ENCODE measurements at places on chromosomes 13 and 19.

- no peak for DNase-seq
These were observed 40.1 kb downstream of the ZC3H13 start for GRCh38 chr13:46012404-46012803.

GRCh38 chr19:13906910-13907309 is 909 bp downstream of the CC2D1A start:
- DNase-seq = no peak

DNA sequence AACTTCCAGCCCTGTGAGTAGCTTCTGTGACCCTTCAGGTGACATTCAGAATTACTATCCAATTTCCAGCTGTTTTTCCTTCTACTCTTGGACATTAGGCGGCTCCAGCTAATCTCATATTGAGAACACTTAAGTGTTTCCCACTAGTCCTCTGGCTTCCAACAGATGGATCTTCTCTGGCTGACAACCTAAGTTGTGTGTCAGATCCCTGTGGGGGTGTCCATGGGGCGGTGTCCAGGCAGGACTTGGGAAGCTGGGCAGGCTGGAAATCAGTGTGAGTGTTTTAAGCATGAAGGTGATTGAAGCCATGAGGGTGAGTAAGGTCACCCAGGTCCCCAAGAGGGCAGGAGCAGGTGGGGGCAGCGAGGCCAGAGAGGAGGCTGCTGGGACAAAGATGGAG is 10.1 kb downstream of the CNOT3 start:
- DNase-seq = no peak

DNA sequence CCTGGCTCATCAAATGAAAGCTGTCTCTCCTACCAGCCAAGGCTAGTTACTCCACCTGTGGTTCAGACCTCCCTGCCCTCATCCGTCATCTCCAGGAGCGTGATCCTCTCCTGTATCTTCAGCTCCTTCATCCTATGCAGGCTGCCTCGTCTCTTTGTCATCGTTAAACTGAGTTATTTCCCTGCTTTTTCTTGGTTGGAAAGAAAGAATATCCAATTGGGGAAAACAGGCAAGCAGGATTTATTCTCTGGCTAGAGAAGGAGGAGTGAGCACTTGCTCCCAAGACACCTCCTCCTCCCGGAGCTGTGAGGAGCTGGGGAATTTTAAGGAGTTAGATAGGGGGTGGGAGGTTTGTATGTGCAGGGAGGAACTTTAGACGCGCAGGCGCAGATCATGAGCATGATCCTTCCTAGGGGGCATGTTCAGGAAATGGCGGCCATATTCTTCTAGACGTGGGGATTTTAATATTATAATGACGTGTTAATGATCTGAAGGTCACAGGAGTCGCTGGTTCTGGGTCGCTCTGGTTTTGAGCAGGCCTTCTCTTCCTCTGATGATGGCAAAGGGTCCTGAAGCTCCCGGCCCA is 156.4 kb upstream of the KL start:
- no peak for DNase-seq

- no peak for DNase-seq
These were observed 12.6 kb downstream of the ZNF888 start for GRCh38 chr19:52910648-52911047.

DNA sequence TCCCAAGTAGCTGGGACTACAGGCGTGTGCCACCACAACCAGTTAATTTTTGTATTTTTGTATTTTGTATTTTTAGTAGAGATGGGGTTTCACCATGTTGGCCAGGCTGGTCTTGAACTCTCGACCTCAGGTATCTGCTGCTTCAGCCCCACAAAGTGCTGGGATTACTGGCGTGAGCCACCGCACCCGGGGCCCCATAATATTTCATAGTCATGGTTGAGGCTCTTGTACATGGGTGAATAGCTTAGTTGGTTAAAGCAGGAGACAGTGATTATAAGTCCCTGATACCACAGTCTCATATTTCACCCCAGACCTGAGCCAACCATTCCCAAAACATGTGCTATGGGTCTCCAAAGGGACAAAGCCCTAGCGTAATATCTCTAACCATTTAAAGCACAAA is 26.1 kb downstream of the MBNL2 start:
- DNase-seq = no peak

DNA sequence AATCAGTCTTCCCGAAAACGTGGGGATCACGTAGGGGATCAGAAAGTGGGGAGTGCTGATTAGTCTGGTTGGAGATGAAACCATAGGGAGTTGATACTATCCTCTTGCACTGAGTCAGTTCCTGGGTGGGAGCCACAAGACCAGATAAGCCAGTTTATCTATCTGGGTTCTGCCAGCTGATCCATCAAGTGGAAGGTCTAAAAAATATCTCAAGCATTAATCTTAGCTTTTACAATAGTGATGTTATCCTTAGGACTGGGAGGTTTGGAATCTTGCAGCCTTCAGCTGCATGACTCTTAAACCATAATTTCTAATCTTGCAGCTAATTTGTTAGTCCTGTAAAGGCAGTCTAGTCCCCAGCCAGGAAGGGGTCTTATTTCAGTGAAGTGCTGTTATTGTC is 2474.2 kb downstream of the PCDH9 start:
- no peak for DNase-seq

DNA sequence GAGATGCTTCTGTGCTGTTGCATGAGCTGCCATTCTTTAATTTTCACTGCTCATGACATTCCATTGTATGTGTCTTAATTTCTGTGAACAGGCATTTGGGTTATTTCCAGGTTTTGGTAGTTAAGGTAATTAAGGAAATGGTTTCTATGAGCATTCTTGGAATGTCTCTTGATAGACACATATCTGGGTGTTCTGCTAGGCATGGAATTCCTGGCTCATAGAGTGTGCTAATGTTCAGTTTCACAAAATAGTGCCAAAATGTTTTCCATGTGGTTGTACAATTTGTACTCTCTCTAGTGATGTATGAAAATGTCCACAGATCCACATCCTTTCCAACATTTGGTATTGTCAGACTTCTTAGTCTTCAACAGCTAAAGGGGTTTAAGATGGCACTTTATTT is 680.9 kb upstream of the SGCG start:
- DNase-seq = no peak

GRCh38 chr13:40102854-40103253 is 447.4 kb downstream of the COG6 start:
- peak; percentile 18 for DNase-seq

DNA sequence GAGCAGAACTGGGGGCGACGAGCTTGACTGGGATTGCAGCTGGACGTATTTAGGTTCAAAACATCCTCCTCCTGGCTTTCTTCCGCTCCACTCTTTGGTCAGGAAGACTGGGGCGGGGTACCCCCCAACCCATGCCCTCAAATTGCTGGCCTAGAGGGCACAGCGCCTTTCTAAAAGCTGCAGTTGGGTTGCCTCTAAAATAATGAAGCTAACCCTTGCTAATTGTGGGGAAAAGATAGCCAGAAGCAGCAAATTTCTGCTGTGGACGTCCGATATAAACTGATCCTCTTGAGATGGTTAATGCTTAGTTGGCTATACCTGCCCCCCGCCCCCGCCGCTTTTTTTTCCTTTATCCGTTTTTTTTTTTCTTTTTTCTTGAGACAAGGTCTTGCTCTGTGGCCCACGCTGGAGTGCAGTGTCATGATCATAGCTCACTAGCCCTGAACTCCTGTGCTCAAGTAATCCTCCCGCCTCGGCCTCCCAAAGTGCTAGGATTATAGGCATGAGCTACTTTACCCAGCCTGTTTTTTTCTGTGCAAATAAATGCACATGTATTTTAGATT is 754 bp upstream of the CHERP start:
- DNase-seq = no peak

DNA sequence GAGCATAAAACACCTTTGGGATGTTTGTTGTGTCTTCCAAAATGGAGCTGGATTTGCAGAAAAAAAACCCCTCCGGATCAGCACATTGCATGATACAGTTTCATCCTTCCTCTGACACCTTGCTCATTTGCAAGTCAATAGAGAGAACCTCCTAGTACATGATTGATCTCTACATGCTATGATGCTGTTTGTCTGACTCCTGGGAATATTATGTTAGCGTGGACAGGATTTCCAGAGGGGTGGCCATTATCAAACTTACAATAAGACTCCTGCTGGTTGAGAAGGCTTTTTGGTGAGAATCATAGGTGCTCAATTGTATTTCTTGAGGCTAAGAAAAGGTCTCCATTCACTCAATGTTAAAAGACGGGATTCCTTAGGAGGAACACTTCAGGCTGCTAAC is 75.9 kb upstream of the SCEL start:
- no peak for DNase-seq

DNA sequence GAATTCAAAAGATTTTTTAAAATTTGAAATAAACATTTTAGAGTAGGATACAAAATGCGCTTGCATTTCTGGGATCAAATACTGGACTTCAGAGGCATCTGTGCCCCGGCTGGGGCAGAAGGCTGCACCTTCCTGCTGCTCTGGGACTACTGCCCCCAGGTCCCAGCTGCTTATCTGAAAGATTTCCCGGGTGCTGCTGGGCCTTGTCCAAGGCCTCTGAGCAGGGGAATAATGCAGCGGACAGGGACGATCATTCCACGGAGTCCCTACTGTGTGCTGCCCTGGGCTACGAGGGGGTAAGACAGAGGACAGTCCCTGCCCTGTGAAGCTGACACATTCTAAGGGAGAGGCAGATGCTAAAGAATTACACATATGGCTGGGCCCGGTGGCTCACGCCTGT is 33.1 kb upstream of the NCCRP1 start:
- DNase-seq = no peak

- no peak for DNase-seq
These were observed 2.4 kb upstream of the TGFBR3L start for GRCh38 chr19:7912144-7912696.

DNA sequence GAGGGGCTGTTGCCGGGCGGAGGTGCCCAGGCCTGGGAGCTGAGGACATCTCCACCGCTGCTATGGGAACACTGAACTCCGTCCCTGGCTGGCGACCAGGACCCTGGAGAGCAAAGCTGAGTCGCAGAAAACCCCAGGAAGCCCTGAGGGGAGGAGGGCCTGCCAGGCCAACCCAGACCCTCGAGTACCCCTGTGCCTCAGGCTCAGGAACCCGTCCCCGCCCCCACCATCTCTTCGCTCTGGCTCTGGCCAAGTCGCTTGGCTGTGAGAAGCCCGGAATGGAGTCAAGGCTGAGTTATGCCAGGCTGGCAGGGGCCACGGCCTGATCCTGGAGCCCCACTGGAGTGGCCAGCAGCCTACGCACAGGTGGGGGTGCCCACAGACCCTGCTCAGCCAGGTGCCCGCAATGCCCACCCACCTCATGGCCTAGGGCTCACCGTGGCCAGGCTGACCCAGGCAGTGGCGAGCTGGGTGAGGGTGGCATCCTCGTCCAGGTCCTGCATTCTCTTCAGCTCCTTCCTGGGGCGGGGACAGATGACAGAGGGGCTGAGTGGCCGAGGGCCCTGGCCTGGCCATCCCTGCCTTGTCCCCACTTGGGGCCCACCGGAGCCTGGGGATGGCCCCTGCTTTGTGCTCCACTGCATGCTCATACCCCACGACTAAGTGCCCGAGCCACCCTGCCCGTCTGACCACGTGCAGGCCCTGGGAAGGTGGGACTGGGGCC is 8.5 kb upstream of the CERS1 start:
- no peak for DNase-seq

GRCh38 chr19:17721821-17722220 is 2.5 kb downstream of the MAP1S start:
- no peak for DNase-seq

GRCh38 chr19:33436360-33437345 is 63.1 kb downstream of the CEBPG start:
- no peak for DNase-seq

DNA sequence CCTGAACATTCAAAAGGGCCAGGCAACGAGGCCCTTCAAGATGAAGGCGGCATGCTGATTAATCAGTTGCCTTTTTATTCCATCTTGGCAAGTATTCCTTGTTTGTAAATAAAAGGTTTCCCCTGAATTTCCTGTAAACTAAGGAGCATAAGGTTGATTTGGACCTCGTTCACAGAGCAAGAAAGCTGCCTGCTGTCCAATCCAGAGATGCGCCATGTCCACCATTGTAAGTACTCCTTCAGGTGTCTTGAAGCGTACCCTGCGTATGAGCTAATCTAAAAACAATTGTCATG is 884.7 kb downstream of the PCDH9 start:
- DNase-seq = no peak

DNA sequence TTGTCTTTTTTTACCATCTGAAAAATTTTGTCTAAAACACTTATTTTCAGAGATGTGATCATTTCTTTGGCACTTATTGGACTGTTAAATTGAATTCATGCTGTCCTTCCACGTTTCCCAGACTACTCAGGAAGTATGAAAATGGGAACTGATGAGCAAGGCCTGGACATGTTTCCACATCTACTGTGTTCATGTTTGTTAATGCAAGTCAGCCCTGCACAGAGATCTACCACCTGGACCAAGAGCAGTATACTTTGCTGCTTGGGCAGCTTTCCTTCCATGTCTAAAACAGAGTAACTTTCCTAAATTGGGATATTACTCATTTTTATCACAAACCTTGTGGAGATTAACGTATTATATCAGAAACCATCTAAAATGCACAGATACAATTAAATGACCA is 687.4 kb downstream of the DIAPH3 start:
- DNase-seq = no peak

All from stimulated activated CD4-positive, alpha-beta T cell treated with anti-CD3 and anti-CD28 coated beads, Interleukin-15, amount 100 ng/mL, for 1 hour (primary cell).